Posterior cingulate gyrus (tissue), 11 donors: ENCODE measurements at places on chromosomes 12 and 14.

- DNase-seq: no peak
Observed at GRCh38 chr12:124099661-124100060, 126.6 kb downstream of the ZNF664 start.

GRCh38 chr12:64883264-64884163 is 59.1 kb downstream of the TBC1D30 start:
- no peak for DNase-seq

DNA sequence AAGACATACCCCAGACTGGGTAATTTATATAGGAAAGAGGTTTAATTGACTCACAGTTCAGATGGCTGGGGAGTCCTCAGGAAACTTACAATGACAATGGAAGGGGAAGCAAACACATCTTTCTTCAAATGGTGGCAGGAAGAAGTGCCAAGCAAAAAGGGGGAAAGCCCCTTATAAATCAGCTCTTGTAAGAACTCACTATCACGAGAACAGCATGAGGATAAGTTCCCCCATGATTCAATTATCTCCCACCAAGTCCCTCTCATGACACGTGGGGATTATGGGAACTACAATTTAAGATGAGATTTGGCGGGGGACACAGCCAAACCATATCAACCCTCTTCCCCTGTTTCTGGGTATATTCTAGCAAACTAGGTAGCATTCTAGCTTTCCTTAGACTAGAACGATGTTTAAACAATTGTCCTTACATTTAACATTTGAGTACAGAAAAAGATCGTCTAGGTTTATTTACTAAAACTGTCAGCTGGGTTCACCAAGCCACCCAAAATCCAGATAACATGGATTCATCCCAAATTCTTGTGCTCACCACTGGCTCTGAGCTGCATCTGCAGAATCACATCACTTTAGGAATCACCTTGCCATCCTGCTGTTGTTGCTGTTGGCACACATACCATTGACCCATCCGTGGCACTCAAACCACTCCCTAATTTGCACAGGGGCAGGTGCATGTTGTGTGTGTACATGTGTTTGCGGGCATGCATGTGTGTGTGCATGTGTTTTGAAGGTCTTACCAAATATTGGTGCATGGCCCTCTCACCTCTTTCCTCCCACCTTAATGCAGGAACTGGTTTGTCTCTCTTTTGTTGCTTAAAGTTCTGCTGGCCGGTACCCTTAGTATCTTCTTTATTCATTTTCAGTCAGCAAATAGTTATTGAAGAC is 36.4 kb upstream of the VASH1 start:
- DNase-seq: no peak

- no peak for DNase-seq
Observed at GRCh38 chr14:24364841-24365240, 3.1 kb upstream of the NFATC4 start.

DNA sequence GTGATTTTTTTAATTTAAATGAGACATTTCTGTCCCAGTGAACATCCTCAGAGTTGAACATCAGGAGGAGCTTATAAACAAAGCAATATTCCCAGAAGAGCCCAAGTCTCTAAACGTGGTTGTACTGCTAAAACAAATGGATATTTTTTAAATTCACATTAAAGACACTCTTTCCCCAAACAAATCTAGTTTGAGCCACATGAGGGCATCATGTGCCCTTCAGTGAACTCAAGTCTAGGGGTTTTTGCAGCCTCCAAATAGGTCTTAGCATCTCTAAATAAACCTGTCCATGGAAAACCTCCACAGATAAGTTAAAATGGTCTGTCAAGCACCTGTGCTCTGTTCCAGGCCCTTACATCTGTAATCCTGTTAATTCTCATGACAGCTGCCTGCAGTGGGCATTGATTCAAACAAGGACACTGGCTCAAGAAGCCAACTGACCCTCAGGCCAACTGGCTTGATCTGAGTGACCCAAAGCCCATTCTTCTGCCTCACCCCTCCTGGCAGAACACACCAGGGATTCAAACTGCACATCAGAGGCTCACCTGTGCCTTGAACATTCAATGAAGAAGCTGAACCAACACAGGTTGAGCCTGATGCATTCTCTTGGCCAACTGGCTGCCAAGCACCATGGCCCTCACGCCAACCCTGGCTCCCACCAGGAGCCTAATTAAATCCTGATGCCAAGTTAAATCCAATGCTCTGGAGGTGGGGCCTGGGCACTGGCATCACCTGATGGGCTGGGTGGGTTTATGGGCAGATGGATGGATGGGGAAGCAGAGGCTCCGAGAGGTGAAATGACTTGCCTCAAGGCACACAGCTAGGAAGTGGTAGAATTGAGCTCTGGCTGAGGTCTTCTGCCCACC is 8.6 kb downstream of the ISCU start:
- no peak for DNase-seq

GRCh38 chr14:85421186-85421877 is 108.6 kb upstream of the FLRT2 start:
- DNase-seq: no peak

- no peak for DNase-seq
Observed at GRCh38 chr14:81303258-81303935, 82.6 kb upstream of the GTF2A1 start.

GRCh38 chr12:75960086-75960910 is 71.3 kb downstream of the PHLDA1 start:
- no peak for DNase-seq

DNA sequence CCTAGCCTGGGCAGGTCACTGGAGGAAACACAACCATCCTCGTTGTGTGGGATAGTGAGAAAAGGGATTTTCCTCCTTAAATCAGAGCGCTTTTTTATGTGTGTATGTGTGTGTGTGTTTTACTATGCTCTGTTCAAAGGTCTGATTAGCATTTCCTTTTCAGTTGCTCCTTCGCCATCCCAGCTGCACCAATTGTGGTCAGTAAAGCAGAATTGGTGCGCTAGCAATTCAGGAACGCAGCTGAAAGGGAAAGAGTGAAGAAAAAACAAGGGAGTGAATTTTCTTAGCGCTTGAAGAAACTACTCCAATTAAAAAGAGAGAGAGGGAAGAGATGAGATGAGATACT is 173.3 kb upstream of the PARP11 start:
- no peak for DNase-seq

DNA sequence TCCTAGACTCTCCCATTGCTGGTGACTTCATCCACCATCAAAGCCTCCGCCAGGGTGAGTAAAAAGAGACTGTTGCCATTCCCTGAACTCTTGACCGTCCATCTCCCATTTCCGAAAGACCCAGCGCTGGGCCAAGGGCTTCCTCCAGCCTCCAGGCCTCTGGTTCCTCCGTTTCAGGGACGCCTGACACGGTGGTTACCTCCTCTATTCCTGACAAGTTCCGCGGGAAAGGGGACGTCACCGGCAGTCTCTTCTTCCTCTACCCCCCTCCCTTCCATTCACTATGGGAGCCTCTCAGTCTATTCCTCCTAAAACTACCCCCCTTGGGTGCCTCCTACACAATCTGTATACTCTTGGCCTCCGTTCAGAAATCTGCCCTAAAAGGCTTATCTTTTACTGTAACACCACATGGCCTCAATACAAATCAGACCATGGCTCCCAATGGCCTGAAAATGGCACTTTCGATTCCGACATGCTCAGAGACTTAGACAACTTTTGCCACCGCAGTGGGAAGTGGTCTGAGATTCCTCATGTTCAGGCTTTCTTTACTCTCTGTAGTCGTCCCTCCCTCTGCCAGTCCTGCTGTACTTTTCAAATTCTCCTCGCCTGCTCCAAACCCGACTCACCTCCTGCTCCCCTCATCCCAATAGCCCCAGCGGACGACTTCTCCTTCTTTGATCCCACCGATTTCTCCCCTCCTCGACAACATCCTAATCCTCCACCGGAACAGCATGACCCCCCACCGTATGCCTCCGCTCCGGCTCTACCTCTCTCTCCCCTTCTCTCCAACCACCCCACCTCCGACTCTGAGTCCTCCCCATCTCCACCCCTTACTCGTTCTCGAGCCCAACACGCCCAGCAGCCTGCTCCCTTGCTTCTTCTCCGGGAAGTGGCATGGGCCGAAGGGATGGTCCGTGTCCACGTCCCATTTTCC is 70.4 kb downstream of the MOK start:
- DNase-seq: peak; percentile 52

DNA sequence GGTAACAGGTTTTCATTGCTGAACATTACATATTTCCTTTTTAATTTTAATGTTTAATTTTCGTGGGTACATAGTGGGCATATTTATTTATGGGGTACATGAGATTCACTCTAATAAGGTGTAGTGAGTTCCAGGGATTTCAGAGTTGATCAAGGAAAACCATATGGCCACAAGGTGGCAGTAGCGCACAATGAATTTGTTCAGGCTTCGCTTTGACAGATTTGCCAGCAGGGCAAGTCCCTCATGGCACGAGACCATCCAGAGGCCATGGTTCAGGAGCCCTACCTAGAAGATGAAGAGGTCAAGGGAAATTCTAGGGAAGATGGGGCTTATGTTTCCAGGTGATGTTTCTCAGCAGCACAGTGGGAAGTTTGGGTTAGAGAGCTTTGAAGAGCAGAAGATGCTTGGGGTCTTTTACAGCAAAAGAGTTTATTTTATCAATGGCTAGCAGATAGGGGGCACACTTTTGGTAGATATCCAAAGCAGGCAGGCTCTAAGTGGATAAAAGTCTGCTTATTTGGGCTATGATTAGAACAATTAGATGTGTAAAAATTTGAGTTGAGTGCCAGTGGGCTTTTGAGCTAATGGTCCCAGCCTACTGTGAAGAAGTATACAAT is 1004.4 kb downstream of the AACS start:
- DNase-seq: no peak

DNA sequence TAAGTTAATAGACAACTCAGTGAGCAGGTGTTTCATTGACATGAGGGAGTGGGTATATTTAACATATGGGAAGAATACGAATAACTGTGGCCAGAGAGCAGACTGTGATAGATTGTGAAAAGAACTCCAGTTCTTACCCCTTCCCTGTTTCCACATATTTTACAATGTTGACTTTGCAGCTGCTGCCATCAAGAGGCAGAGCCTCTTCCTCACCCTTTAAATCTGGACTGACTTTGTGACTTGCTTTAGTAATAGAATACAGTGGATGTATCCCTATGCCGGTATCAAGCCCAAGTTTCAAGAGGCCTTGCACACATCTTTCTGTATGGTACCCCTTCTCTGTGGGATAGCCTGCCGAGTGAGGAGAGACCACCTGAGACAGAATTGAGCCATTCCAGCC is 356.7 kb downstream of the ETNK1 start:
- DNase-seq: no peak

DNA sequence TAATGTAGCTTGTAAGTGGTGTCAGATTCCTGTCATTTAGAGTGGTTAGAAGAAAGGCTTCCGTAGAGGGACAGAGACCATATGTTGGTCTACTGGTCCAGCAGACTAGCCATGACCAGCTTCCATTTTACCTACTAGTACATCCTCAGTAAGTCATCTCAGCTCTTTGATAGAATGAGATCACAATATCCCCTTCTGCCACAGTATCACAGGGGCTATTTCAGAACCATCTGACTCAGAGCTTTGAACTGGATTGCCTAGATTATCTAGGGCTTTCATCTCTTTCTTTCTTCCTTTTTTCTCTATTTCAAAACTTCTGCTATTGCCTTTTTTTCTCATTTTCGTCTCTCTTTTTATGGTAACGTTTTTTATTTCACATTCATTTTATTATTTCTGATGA is 4.7 kb downstream of the ZDHHC17 start:
- DNase-seq: no peak

GRCh38 chr14:102026934-102027333 is 59.9 kb downstream of the HSP90AA1 start:
- no peak for DNase-seq

- no peak for DNase-seq
Observed at GRCh38 chr14:51019089-51019488, 74.8 kb upstream of the PYGL start.

GRCh38 chr12:12946686-12947355 is 5.1 kb downstream of the GPRC5D start:
- DNase-seq: no peak

DNA sequence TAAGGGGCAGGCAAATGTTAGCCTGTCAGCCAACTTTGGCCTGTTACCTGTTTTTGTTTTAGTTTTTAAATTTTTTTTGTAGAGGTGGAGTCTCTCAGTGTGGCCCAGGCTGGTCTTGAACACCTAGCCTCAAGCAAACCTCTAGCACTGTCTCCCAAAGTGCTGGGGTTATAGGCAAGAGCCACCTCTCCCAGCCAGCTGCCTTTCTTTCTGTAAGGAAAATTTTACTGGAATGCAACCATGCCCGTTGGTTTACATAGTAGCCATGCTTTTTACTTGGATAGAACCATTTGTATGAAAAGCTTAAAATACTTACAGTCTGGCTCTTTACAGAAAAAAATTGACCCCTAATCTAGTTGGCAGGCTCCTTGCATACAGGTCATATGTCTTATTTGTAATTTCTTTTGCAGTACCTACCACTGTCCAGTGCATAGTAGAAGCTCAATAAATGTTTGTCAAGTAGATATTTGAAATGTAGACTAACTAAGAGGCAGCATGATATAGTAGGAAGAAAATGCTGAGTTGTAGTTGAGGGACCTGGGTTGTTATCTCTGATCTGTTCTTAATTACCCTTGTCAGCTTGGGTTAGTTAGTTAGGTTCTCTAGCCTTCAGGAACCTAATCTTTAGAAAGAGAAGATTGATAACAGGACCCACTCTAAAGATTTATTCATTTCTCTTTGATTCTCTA is 4.7 kb downstream of the MDM2 start:
- no peak for DNase-seq

DNA sequence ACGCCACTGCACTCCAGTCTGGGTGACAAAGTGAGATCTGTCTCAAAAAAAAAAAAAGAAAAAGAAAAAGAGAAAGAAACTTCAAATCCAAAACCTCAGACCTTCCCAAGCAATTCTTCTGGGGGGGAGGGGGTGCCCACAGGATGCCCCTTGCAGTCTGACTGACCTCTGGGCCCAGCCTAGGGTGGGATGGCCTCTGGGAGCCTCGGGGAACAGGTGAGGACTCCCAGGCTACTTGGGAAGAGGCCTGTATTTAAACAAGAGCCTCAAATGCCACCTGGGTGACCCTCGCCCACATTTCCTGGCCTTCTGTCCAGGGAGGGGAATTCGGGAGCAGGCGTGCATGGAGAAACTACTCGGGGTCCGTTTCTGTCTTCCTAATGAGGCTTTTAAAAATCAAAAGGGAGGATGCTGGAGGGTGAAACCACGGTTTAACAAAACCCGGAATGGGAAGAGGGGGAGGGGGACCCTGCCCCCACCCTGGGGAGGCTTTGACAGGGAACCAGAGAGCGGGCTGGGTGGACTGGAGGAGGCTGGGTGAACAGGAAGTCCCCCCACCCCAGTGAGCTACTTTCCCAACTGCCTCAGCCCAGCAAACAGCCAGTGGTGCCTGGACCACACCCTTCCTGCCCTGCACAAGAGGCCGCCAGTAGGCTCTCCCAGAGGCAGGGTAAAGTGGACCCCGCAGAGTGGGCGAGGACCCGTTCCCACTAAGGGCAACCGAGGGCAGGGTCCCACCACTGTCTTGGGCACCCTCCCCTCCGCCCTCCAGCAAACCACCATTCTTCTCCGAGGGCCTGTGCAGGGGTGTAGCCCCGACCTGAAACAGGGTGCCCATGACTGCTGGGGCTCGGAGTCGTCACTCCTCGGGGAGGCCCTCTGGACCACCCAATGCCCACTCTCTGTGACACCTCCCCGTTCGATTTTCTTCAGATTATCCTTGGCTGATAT is 1.5 kb upstream of the FBRSL1 start:
- DNase-seq: no peak
